ENCODE measurements at places on chromosomes 7 and 10.

- no peaks in the 10 kb centered on the region for H3K4me1 ChIP-seq
- no peak overlapping the region for H3K27ac ChIP-seq
- no peaks in the 10 kb centered on the region for H3K36me3 ChIP-seq
Observed at GRCh38 chr7:7529328-7529727, 6.3 kb downstream of the COL28A1 start.

DNA sequence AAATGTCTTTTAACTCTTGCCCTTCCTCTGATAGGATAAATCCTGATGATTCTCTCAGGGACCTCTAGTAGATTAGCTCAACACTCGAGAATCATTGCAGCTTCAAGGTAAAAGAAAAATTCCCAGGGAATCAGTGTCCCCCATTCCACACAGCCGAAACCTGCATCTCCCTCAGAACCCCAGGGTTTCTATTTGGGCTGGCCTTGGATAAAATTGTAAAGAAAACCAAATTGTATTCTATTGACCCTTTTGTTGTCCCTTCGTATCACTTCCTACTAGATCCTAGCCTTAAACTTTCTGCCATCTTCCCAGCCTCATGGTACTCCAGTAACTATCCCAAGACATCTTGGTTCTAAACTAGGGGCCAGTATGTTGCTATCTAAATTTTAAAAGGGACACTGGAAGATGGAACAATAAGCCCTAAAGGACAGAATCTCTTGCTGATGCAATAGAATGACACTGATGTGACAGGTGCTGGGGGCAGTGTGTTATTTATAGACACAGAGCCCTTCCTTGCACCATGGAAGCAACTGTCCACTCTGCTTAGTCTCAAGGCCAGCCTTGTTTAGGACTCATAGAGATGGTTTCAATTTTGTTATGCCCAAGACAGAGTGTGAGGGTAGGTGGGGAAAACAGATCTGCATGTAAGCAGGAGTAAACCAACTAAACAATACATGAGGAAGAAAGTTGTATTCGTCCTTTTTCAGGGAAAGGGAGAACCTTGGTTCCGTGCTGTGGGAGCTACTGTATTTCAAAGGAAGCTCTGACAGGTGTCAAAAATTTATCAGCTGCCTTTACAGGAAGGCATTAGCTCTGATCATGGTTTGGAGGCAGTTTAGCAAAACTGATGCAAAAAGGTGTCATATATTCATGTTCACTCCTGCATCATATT lies 7.6 kb downstream of the ASB15 start:
- no peak overlapping the region for H3K4me3 ChIP-seq
- no peaks in the 10 kb centered on the region for H3K36me3 ChIP-seq
- DNase-seq: no peak
- H3K4me1 ChIP-seq: no peaks in the 10 kb centered on the region
- H3K27ac ChIP-seq: no peak overlapping the region
- H3K27me3 ChIP-seq: peaks cover 11% of the 10 kb centered on the region

- peaks cover 1% of the 10 kb centered on the region for H3K36me3 ChIP-seq
- H3K4me3 ChIP-seq: no peak overlapping the region
- no peaks in the 10 kb centered on the region for H3K27me3 ChIP-seq
Observed at GRCh38 chr7:30084212-30084611, 50.6 kb upstream of the MTURN start.

GRCh38 chr10:860519-860918 lies 71.0 kb downstream of the LARP4B start:
- H3K36me3 ChIP-seq: peaks cover 57% of the 10 kb centered on the region
- peaks cover 14% of the 10 kb centered on the region for H3K4me1 ChIP-seq
- H3K4me3 ChIP-seq: no peak overlapping the region
- DNase-seq: no peak
- no peak overlapping the region for H3K27ac ChIP-seq
- H3K27me3 ChIP-seq: no peaks in the 10 kb centered on the region

All from activated CD8-positive, alpha-beta T cell treated with anti-CD3 and anti-CD28 coated beads for 36 hours (primary cell).